Spinal cord (tissue), 10 donors: ENCODE measurements at places on chromosomes 11 and 22.

GRCh38 chr11:92423115-92424034 lies 198.8 kb downstream of the FAT3 start:
- no peak for DNase-seq

- DNase-seq: no peak
Measured at GRCh38 chr11:3623121-3623520, 18.7 kb downstream of the ART5 start.

- DNase-seq: no peak
Measured at GRCh38 chr11:103544874-103545273, 435.6 kb downstream of the DYNC2H1 start.

- peak; percentile 85 for DNase-seq
Measured at GRCh38 chr22:42340829-42341383, 70.5 kb upstream of the TCF20 start.

DNA sequence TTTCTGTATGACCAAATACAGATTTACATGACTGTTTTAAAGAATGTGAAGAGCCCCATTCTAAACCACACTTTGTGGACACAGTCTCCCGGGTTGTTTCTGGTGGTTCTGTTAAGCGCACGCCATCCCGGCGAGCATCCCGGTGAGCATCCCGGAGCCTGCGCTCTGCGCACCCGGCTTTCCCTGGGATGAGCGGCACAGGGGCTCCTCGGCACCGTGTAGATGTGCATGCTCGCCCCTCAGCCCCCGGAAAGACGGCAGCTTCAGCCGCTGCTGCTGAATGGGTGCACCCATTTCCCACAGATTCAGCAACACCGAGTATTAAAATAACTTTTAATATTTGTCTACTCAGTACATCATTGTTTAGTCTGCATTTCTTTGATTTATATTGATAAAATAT lies 36.0 kb downstream of the GLB1L2 start:
- no peak for DNase-seq

GRCh38 chr11:117438371-117439000 lies 110.8 kb downstream of the CEP164 start:
- DNase-seq: no peak

GRCh38 chr11:102390667-102391465 lies 43.9 kb downstream of the BIRC2 start:
- no peak for DNase-seq

DNA sequence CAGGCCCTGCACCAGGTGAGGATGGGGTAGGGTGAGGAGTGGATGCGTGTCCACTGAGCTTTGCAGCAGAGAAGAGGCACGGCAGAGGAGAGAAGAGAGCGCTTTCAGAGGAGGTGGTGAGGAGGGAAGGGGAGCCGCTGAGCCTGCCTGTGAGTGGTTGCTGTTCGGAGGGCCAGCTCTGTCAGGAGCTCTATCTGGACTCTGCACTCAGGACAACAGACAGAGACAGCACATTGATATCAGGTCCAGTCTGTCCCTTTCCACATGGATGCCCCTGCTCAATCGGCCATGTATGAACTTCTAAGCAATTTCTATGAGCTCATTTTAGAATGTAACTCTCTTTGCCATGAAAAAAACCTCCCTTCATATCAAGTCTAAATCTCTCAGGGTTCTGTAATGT lies 158.6 kb downstream of the KIRREL3 start:
- no peak for DNase-seq

DNA sequence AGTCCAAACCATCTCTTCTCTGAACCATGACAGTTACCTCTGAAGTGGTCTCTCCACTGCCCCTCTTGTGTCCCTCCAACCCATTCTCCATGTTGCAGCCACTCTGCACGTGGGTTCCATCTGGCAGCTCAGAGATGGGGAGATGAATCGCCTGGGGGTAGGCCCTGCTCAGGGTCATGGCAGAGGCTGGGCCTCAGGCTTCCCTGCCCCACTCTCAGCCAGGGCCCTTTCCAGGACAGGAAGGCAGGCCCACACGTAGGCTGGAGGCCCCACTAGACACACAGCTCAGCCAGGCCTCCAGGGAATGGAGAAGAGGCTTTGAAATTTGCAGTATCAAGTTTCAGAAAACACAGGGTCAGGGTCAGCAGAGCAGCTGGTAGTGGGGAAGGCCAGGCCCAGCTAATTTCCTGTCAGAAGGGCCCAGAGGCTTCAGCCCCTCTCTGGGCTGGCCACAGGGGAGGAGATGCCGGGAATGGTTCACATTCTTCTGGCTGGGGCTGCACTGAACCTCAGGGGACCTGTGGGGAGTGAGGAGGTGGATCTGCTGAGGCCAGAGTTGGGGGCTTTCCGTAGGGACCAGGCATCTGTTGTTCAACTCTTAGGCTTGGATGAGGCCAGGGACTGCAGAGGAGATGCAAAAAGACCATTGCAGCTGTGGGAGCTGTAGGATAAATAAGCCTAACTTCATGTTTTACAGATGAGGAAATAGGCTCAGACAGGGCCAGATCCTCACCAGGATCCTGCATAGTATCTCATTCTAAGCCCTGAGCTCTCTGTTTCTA lies 101.6 kb downstream of the SWAP70 start:
- DNase-seq: peak; percentile 63

- no peak for DNase-seq
Measured at GRCh38 chr11:131037873-131038272, 121.6 kb upstream of the SNX19 start.

DNA sequence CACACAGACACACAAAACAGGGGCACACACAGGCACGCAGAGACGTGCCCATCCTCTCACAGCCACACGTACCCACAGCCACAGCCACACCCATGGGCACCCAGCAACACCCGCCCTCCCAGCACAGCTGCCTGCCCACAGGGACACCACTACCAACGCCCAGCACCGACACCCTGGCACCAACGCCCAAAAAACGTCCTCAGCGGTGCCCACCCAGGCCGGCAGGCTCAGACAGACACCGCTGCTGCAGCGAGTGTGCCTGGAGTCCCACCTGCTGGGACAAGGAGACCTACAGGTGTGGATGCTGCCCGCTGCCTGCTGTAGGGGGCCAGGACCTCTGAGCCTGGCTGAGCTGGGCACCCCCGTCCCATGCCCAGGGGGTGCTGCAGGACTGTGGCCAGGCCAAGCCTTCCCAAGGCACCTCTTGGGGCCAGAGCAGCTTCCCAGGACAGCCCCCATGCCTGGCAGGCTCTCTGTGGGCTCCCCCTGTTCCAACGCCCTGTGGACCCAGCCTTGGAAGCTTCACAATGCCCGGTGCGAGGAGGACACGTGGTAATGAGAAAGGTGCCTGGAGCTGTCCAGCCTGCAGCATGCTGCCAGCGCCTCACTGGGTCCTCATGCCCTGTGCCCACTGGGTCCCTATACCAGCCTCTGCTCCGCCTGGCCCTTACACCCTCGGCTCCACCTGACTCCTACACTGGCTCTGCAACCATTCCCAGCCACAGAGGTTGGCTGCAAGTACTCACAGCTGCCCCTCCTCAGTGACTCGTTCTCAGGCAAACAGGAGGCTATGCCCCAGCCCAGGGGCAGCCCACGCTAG lies 45.8 kb upstream of the TH start:
- no peak for DNase-seq

GRCh38 chr11:60084631-60085273 lies 3.7 kb upstream of the MS4A2 start:
- no peak for DNase-seq

GRCh38 chr11:63791495-63792167 lies 21.6 kb upstream of the SPINDOC start:
- no peak for DNase-seq

DNA sequence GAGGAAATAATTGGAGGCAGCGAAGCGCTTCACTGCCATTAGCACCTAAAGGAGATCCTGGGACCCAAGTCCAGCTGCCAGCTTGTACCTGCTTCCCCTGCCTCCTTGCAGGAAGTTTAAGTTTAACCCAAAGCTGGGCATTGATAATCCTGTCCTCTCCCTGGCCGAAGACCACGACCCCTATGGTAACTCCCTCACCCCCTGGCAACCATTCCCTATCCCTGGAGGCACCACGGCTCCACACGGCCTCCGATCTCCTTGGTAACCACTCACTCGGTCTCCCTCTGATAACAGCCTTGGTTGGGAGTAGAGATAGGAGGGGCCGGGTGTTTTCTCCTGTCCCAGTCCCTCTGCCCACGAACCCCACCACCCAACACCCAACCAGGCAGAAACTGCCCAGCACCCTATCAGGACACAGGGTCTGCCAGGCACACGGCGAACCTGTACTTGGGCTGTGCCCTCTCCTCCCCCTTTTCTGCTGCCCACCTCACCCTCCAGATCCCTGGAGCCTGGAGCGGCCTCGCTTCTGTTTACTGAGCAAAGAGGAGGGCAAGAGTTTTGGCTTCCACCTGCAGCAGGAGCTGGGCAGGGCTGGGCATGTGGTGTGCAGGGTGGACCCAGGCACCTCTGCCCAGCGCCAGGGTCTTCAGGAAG lies 833 bp downstream of the NHERF4 start:
- DNase-seq: no peak

DNA sequence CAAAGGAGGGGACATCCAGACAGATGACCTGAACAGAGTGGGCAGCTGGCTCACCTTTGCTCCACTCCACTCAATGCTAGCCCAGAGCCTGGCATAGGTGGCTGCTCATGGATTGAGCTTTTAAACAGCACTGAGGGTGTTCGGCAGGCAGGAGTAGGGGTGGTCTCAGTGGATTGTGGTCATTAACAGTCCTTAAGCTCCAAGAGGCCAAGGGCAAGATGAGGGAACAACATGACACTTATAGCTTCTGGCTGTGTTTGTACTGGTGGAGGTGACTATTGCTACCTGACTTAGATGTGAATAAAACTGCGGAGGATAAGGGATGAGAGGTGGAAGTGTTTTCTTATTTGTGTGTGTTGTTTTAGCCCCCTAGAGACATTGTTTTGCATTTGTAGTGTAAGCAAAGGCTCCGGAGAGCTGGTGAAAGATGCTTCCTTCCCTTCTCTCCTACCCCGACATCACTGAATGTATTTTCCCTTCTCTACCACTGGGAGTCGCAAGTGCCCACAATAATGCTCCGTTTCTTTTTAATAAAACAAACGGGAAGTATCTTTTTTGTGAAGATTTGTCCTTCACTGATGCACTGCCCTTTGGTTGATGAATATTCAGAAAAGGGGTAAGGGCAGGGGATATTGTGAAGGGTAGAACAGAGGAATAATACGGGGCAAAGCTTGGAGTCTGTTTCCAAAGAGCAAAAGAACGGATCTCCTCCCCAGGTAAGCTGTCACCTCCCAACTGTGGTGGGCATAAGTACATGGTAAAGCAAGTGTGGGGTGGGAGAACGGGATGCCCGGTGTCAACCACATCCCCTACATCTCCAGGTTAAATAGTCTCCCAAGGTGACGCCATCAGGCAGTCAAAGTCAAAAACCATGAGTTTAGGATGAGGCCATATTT lies 27.5 kb upstream of the MTNR1B start:
- DNase-seq: peak; percentile 35
